ENCODE measurements at places on chromosomes 11 and 22.

DNA sequence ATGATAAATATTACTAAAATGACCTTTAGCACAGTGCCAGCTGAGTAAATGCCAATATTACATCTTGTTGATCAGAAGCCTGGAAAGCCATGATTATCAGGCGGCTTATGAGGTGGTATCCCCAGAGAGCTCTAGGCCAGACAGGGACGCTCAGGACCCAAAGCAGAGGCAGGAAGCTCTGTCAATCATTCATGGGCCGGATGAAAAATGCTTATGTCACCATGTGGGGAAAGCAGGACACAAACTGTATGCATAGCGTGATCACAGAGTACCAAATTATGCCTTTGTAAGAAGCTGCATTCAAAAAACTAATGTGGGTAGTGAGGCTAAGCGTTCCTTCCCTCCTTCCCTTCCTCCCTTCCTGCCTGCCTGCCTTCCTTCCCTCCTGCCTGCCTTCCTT is 82.6 kb downstream of the TENM4 start:
- DNase-seq = no peak

DNA sequence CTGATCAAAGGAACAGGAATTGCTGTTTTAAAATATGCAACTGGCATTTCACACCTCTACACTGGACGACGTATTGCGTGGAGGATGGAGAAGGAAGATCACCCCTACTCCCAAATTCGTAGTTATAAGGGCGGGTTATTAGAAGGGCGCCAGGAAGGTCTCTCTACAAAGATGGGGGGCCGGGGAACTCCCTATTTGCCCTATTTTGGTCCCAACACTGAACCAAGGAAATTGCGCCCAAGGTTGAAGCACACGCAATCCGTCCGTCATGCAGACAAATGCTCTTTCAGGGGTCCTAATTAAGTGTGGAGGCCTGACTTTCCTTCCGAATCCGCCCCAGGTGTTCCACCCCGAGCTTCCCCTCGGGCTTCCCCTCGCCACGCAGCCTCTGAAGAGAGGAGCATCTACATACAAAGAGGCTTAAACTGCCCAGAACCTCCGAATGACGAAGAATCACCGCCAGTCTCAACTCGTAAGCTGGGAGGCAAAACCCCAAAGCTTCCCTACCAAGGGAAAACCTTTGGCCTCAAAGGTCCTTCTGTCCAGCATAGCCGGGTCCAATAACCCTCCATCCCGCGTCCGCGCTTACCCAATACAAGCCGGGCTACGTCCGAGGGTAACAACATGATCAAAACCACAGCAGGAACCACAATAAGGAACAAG is 396 bp downstream of the NPAT start:
- DNase-seq = peak; percentile 86

DNA sequence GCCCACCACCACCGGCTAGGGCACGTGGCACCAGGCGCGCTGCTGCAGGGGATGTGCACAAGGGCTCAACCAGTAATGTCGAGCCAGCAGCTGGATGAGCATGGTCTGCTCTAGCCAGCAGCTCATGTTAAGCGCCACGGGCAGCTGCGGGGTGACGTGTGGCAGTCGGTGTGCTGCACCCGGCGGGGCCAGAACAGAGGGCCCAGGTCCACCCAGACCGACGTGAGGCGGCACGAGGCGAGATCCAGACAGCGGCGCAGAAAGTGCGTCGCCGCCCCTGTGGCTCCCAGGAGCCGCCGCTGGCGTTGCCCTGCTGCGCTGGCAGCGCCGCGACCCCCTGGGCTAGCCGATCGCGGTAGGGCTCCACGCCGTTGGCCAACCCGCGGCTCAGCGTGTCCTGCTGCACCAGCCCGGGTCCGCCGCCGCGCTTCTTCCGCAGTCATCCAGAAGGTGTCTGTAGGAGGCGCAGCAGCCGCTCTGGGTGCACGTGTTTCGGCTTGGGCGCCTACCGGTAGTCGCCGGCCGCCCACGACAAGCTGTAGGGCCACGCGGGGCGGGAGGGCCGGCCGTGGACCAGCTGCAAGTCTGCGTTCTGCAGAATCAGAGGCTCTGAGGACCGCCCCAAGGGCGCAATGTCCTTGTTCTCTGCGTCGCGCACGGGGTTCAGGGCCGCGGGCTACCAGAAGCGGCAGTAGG is 4.6 kb upstream of the GALR3 start:
- DNase-seq = no peak

GRCh38 chr11:79427126-79427525 is 13.7 kb downstream of the TENM4 start:
- DNase-seq = no peak

- DNase-seq = peak; percentile 72
Measured at GRCh38 chr11:63814383-63814736, 1.1 kb downstream of the SPINDOC start.

DNA sequence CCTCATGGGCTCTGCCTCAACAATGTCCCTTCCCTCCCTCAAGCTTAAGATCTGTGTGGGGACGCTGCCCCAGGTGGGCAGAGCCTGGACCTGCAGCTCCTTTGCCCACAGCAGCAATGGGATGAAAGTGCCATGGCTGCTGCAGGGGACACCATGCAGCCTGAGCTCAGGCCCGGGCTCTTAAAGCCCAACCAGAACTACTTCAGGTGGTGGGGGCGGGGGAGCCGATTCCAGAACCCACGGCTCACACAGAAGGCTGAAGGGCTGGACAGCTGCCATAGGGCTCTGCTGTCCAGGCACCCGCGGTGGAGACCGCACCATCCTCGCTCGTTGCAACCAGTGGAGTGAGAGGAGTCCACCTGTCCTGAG is 12.5 kb downstream of the CHID1 start:
- no peak for DNase-seq

GRCh38 chr11:11757909-11758308 is 83.9 kb upstream of the USP47 start:
- no peak for DNase-seq

- no peak for DNase-seq
Measured at GRCh38 chr11:105100981-105101630, 38.5 kb downstream of the CARD18 start.

DNA sequence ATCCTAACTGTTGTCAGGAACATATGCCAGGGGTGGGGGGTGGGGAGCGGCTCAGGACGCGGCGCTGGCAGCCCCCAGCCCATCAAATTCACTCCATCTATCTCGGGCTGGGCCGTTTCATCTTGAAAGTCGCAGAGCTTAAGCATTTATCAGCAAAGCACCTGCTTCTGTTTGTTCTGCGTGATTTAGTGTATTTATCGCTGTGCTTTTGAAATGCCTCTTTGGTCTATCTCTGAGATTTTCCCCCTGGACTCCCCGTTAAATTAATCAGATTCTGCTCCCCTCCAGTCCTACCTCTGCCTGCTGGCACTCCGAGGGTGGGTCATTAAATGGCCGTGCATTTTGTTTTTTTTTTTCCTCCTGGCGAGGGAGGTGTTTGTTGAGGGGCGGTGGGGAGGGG is 446.2 kb downstream of the TBC1D22A start:
- no peak for DNase-seq

GRCh38 chr11:44916331-44916730 is 34.4 kb downstream of the TP53I11 start:
- no peak for DNase-seq

GRCh38 chr11:130008326-130008725 is 5.7 kb upstream of the PRDM10 start:
- no peak for DNase-seq

DNA sequence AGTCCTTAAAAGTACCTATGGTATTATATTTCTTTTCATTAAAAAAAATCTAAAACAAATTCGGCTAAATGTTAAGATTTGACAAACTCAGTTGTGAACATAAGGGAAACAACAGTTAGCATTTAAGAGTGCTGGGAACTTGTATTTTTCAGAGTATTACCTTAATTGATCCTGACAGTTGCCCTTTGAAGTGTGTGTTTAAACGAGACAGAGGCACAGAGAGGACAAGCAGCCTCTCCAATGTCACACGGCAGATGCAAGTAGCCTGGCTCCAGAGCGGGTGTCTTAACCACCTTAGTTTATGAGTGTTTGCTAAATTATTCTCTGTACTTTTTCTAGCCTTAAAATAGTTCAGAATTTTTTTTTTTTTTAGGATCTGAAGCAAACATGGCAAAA is 80.9 kb downstream of the TIMP3 start:
- no peak for DNase-seq

GRCh38 chr11:118870396-118871343 is 13.0 kb upstream of the CXCR5 start:
- DNase-seq = peak; percentile 77

GRCh38 chr11:59186130-59186594 is 14.2 kb downstream of the DTX4 start:
- DNase-seq = peak; percentile 86

GRCh38 chr11:72738199-72739141 is 13.7 kb downstream of the ARAP1 start:
- peak; percentile 94 for DNase-seq

DNA sequence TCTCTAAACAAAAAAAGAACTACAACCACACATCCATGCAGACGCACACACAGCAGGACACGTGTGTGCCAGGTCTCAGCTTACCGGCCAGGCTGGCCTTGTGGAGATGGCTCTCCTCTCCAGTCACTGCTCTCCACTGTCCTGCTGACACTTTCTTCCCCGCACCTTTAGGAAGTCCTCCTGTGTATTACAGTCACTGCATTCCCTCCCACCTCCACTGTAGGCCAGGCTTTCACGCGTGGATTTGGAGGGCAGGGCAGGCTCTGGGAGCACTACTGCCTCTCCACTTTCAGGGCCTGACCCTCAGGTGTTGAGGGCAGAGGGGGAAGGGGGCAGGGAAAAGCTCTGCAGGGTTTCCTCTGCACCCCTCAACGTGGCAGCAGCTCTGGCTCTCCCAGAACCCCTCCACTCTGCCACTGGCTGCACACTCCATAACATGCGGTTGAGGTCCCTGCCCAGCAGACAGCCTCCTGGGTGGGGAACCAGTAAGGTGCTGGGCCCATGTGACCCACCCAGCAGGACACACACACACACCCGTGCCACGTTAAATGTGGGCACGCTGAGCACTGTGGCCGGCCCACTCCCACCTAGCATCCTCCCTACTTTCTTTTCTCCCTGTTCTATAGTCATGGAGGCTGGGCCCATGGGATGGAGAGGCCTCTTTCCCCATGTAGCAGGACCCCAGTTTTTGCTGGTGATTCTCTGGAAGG is 107.0 kb upstream of the PITPNB start:
- DNase-seq = no peak

GRCh38 chr11:33945481-33946268 is 53.8 kb upstream of the LMO2 start:
- DNase-seq = no peak

DNA sequence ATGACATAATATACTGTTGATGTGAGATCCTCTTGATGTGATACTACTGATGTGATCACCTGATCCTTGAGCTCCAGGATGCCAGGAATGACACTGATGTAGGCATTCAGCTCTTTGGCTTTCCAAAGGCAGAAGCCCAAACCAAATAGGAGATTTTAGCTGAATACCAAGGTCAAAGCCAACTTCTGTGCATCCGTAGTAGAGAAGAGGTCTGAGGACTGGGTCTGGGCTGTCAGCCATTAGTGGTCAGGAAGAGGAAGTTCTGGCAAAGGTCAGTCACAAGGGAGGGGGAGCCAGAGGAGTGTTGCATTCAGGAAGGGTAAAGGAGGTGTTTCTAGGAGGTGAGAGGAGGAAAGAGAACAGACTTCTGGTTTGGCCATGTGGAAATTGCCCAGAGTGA is 53.4 kb upstream of the PARVG start:
- no peak for DNase-seq

DNA sequence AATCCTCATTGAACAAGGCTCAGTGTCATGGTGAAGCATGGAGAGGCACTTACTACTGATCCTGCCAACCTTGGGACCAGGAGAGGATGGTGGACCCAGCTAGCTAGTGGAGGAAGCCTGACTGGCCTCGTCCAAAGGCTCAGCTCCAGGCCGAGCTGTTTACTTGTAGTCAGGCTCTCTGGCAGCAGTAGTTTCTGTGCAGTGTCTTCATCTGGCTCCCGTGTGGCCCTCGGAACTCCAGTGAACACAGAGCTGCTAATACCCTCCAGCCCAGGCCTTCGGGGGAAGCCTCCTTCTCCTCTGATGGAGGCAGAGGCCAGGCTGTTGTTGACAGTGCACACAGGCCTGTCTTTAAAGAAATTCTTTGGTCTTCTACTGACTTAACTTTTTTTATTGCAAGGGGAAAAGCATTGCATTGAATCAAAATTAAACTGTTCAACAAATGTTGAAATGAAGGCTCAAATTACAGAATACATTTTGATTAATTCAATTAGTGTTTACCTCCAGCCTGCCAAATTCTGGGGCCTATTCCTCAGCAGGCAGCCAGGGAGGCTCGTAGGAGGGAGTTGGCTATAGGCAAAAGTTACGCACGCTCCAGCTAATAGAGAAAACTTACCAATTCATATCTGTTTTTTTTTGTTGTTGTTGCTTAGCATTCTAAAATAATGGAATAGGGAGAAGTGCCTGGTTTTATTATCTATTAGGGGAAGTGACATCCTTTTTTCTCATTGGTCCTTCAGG is 18.8 kb downstream of the PPFIBP2 start:
- no peak for DNase-seq

DNA sequence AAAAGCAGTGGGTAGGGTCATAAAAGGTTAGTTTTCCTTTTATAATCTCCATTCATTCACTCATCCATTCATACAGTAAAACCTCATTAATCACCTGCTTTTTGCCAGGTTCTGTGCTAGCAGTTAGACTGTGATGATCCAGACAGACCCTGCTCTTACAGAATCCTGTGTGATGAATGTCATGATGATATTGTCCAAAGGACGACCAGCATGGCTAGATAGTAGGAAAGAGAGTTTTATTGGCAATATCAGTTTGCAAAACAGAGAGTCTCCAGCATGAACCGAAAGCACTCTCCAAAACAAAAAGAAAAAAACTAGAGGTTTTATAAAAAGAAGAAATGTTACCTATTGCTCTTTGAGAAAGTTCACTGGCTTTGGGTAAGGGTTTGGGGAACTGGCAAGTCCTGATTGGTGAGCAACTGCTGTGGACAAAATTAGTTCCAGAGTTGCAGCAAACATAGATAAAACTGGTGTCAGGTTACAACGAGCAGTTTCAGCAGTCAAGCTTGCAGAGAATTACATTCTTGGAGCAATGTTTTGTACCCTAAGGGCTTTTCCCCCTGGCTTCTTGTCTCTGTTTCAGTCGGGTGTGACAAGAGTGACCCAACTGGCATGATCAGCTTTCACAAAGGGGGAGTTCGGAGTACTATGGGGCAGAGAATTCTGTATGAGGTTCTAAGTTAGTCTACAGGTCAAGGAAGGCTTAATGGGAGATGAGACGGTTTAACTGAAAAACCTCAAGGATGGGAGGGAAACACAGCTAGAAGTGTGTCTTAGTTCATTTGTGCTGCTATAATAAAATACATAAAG is 58.3 kb downstream of the HSD17B12 start:
- peak; percentile 89 for DNase-seq
